ENCODE measurements at places on chromosomes 2 and 18. TPM values are rescaled to one million over a fixed set of nuclear protein-coding genes. Genes with fewer than 3 reads are reported as not detected.

The ASXL3 gene
- total RNA-seq: 25.3 TPM

The MOGAT1 gene
- total RNA-seq: not detected

The LONRF2 gene
- 7.0 TPM for total RNA-seq

The MEP1B gene
- 0.38 TPM for total RNA-seq

The ABCG5 gene
- not detected for total RNA-seq

The MAPRE3 gene
- 21.2 TPM for total RNA-seq

The UGT1A4 gene
- total RNA-seq: 0.34 TPM

The TUBB8B gene
- not detected for total RNA-seq

The CTNNA2 gene
- 0.22 TPM for total RNA-seq

The ARL4C gene
- 3.0 TPM for total RNA-seq

The CNRIP1 gene
- total RNA-seq: 18.3 TPM

The LYPD6 gene
- 1.4 TPM for total RNA-seq

The SERPINB13 gene
- total RNA-seq: not detected

The PCARE gene
- not detected for total RNA-seq

The IL36G gene
- total RNA-seq: not detected

The TNFAIP6 gene
- not detected for total RNA-seq

The FKBP1B gene
- total RNA-seq: 15.5 TPM

The ANKRD23 gene
- 3.2 TPM for total RNA-seq

The PSTPIP2 gene
- 3.8 TPM for total RNA-seq

The FN1 gene
- total RNA-seq: 89.1 TPM

The DPP4 gene
- total RNA-seq: 12.7 TPM

The REG1B gene
- not detected for total RNA-seq
